NCI-H1436 (cell line): ENCODE measurements at places on chromosomes 6 and 20.

- no peak for DNase-seq
These were observed 806 bp downstream of the LEMD2 start for GRCh38 chr6:33787954-33788693.

GRCh38 chr6:149975400-149975799 lies 11.7 kb downstream of the ULBP1 start:
- no peak for DNase-seq

DNA sequence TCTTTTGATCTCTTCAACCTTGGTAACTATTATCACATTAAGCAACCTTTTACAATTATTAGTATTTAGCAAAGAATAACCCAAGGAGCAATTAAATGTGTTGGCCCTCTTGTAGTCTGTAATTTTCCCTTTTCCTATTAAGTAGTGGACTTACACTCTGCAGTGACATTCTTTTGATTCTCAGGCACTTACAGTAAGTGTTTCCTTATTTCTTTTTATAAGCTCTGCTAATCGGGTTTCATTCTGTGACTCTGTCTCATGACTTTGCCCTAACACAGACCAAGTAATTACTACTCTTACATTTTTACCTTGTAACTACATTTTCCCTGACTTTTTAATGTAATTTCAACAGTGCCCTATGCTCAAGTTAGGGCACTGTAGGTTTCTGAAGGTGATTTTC lies 104.0 kb upstream of the EPHA7 start:
- no peak for DNase-seq

DNA sequence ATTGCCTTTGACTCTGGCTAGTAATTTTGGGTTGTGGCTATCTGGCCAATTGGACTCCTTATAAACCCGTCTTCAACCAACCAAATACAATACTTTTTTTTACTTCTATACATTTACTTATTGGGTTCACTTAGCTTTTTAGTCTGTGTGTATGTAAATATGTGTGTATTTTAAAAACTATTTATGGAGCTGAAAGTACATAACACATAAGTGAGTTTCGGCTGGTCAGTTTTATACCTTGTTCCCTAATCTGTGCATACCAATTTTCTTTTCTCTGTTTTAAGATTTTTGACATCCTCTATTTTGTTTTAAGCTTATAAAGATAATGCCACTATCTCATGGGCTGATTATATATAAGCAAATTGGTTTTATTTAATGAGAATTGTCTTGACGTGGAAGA lies 129.5 kb downstream of the LRRC1 start:
- no peak for DNase-seq

DNA sequence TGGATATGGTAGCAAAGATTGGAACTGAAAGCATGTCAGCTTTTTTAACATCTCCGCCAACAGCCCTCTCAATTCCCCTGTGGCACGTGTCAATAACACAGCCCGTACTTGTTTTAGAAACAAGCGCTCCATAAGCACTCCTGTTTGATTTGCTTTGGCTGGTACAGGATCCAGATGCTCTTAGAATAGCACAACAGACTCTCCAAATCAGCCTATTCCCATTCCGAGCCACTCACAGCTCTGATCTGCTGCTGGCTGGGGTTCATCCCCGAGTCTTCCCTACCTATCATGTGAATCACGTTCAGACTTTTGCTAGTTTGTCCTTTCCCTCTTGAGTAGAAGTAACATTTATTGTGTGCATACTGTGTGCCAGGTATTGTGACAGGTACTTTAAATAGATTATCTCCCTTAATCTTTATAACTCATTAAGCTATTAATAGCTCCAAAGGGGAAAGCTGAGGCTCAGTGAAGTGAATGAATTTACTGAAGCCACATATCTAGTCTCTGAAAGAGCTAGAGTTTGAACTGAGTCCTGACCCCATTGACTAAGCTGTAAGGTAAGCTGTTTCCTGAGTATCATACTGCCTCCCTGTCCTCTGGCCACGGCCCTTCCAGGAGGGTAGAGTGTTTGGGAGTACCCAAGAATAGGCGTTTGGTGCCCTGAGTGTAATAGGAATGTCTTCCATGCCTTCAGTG lies 46.7 kb downstream of the RALY start:
- no peak for DNase-seq

DNA sequence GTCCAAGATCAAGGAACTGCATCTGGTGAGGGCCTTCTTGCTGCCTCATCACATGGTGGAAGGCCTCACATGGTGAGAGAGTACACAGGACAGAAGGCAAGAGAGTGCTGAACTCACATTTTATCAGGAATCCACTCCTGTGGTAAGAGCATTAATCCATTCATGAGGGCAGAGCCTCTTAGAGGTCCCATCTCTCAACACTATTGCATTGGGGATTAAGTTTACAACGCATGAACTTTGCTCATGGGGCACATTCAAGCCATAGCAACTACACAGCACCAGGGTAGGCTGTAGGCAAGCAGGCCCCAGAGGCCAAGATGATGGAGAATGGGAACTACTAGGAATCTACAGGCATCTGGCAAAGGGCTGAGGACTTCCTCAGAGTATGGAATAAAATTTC lies 10.0 kb upstream of the TGIF2 start:
- no peak for DNase-seq

DNA sequence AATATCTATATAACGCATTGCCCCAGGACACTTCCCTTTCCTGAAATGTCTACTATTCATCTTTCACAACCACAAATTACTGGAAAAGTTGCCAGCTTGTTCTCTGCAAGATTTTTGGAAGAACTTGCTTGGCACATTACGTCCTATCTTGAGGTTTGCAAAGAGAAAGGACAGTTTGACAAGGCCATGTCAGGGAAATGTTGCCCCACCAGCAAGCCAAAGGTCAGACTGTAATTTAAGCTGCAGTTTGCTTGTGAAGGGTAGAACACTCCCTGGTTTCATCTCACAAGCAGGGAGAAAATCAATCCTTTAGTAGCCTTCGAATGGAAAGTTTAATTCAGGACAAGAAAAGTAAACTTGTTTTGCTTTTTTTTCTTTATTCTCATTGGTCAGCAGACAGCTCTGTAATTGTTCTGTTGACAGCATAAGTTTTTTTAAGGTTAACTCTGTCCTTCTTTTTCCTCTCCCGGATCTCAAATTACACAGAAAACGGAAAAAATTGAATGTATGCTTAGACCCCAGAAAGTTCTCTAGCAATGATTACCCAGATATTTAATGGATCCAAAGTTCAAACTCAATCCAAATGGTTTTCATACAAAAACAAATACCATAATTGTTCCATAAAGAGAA lies 541.8 kb upstream of the NRSN1 start:
- DNase-seq = no peak

GRCh38 chr6:41288030-41288753 lies 1.7 kb upstream of the TREM1 start:
- peak; percentile 94 for DNase-seq

- DNase-seq = no peak
These were observed 55.0 kb downstream of the FOXA2 start for GRCh38 chr20:22529150-22530019.

GRCh38 chr6:142380626-142381025 lies 78.8 kb downstream of the ADGRG6 start:
- DNase-seq = no peak

DNA sequence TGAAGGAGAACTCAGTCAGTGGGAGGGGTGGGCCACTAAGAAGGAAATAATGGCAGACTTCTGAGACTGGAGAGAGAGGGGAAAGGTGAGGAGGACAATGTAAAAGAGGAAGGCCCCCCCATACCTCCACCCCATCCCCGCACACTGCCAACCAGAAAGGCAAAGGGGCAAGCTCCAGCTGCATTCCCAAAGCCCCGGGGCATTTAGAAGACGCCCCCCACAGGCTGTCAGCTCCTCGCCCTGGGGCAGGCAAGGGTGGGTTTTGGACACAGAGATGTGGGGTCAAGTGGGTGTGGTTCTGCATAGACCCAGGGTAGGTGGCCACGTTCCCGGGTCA lies 20.8 kb upstream of the SLC22A7 start:
- DNase-seq = no peak

- DNase-seq = no peak
These were observed 147.6 kb upstream of the TMEM170B start for GRCh38 chr6:11389977-11390376.

DNA sequence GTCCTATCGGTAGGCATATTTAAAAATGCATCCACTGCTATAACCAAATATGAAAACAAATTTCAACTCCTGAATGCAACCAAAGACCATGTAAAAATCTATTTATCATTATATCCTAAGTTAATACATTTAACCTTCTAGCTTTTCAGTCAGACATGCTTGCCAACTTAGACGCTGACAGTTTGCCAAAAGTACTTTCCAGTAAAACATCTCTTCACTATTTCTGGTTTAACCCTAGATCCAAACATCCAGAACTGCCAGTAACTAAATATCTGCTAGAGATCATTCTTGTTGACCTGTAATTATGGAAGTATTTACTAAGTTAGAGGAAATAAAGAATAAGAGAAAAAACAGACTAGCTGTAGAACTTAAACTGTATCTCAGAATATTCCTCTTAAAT lies 210.2 kb upstream of the THEMIS start:
- DNase-seq = no peak

DNA sequence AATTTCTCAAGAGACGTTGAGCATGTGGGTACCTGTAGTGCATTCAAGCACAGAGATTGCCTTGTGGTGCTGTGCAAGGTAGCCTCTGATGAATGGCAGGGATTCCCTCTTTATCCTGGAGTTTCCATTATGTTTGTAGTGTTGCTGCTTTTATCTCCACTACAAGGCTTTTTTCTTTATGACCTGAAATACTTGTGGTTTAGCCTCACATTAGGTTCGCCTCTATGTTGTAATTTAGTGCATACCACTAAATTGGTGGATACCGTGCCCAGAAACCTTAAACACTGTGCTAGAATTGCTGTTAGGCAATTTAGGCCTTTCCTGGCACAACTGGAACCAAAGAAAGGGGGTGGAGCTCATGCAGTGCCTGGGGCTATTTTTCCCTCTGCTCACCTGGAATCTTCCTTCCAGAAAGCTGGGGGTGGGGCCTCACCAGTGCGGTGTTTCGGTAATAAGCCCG lies 76.8 kb downstream of the NCOA7 start:
- DNase-seq = peak; percentile 29

GRCh38 chr20:53282217-53282955 lies 310.2 kb downstream of the TSHZ2 start:
- no peak for DNase-seq

GRCh38 chr6:68638230-68638900 lies 3.3 kb downstream of the ADGRB3 start:
- no peak for DNase-seq

DNA sequence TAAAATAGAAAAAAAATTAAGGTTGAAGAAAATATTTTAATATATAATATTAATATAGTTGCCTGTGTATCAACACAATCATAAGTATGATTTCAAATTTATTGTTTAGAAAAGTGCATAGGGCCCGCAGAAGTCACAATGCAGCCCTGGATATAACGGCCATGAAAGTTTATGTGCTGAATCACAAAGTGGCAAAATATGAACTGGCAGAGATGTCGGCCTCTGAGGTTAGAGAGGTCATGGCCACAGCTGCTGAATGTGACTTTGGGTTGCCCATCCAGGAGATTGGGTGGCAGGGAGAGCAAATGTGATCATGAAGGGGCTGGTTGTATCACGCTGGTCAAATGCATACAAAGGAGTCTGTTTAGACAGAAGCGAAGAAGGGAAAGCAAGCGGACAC lies 35.7 kb downstream of the COL11A2 start:
- no peak for DNase-seq

GRCh38 chr6:2244261-2245102 lies 923 bp downstream of the GMDS start:
- peak; percentile 3 for DNase-seq

- DNase-seq = no peak
These were observed 260.1 kb upstream of the ARID1B start for GRCh38 chr6:156517088-156517487.

DNA sequence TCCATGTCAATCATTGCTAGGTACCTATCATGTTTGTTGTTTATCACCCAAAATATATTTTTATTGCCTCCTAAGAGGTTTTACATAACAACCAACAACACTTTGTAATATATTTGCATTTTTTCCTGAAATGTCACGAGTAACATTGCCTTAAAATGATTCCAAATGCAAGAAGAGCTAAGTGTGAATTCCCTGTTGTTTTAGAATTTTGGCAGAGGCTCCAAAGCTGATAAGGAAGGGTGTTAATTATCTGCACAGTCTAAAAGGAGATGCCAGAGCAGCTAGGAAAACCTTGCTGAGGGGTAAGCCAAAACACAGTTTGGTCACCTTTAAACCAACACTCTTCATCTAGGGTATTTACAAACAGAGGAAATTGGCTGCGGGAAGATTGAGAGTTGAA lies 201.9 kb upstream of the KCNQ5 start:
- DNase-seq = no peak

DNA sequence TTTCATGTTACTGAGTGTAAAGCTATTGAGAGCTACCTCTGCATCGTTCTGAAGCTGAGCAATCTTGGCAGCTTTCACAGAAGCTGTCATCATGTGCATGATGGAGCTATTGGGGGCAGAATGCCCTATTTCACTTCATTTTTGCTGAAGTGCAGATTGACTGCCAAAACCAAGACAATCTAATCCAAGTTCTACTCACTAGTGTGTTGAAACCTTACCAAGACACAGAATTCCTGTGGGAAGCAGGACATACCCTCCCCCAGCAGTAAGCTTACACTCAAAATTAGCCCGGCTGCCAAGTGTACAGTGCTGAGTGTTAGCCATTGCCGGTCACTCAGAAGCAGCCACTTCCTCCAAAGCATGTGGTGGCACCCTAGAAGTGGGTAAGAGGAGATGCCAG lies 177.3 kb upstream of the TENT5A start:
- no peak for DNase-seq

GRCh38 chr20:60888771-60889170 lies 363.3 kb upstream of the CDH4 start:
- DNase-seq = no peak

DNA sequence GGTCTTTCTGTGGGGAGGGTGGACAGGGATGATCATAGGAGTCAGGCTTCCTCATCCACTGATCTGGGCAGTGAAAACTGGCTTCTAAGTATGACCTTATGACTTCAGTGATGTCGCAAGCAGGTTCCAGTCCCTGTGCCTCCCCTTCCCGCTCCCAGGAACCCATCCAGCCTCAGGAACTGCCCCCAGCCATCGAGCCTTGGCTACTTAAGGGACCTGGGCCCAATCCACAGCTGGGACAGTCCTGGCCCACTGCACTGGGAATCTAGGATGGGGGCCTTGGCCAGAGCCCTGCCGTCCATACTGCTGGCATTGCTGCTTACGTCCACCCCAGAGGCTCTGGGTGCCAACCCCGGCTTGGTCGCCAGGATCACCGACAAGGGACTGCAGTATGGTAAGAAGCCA lies at the start of gene LBP:
LBP (plus strand) TSS at position 236 of the 405 bp plus-strand sequence; CDS start at position 271, 35 bp downstream.
- DNase-seq = no peak
